Breast epithelium (tissue), 4 donors: ENCODE measurements at places on chromosomes 12 and 14.

GRCh38 chr12:93126069-93126474, 197.0 kb upstream of the EEA1 start:
- no peak for DNase-seq

- no peak for DNase-seq
These were observed 15.0 kb downstream of the CCND2 start for GRCh38 chr12:4288296-4289131.

GRCh38 chr12:1822699-1823098, 2.3 kb downstream of the LRTM2 start:
- no peak for DNase-seq

- no peak for DNase-seq
These were observed 59.4 kb downstream of the TSPAN11 start for GRCh38 chr12:30985814-30986452.

GRCh38 chr12:121284551-121285390, 11.7 kb downstream of the CAMKK2 start:
- DNase-seq: no peak

- DNase-seq: no peak
These were observed 89.0 kb downstream of the AKAP6 start for GRCh38 chr14:32417956-32418552.

DNA sequence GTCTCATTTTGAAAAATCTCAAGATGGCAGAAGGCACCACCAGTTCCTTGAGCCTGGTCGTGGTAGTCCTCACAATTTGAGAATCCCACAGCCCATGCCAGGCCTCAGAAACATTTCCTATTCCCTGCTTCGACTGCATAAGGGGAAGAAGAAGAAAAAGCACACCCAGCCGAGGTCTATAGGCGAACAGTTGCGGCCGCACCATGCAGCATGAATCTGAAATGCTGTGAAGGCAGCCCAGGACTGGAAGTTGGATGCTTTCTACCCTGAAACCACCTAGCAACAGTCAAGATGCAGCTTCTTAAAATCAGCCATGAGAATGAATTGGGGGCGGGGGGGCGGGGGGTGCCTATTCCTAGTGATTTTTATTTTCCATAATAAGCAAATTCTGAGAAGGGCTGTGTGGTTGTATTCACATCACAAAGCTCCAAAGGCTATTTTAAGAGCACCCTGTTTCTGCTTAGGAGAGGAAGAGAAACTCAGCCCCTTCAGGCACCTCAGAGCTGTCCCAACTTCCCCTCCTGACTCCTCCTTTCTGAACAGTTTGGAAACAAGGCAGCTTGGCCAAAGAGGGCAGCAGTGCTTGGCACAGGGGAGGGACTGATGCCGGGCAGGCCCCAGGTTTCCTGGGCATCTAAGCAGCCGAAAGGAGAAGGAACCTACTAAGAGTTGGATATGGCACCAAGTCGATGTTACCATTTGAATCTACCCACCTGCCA, 172.5 kb upstream of the FOXN3 start:
- DNase-seq: no peak

DNA sequence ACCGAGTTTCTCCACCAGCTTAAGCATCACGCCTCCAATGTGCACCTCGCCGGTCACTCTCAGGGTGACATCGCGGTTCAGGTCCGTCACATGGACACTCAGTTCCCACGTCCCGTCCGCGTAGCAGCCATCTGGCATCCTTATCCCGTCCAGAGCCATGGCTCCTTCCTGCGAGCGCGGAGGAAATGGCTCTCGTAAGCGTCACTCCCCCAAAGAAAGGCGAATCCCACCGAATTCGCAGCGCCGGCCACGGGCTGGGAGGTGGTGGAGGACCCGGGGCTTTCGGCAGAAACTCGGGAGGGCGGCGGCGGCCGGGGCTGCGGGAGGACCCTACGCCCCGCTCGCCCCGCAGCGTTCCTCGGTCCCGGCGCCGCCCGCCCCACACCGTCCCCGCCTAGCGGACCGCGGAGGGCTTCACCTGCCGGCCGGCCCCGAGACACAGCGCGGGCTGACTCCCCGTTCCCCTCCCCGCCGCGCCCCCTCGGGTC, 396 bp downstream of the FERMT2 start:
- DNase-seq: peak; percentile 51

GRCh38 chr14:58313699-58314098, 15.3 kb downstream of the ARID4A start:
- no peak for DNase-seq

DNA sequence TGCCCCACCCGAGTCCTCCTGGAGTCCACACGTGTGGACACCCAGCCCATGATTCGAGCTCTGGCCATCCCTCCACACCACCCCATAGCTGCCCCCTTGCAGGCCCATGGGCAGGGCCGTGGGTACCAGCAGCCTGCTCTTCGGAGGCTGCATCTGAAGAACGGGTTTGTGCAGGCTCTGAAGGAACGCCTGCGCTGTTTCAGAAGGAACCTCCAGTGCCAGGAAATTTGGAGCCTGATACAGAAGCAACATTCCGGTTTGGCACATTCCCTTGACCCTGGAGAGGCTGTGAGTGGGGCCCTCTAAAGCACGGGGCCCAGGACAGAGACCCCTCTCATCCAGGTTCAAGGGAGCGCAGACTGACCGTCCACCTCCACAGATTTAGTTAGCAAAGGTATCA, 57.0 kb downstream of the ZNF664 start:
- no peak for DNase-seq

GRCh38 chr12:47808574-47809365, 10.9 kb downstream of the HDAC7 start:
- no peak for DNase-seq

GRCh38 chr14:91324606-91325575, 80.4 kb upstream of the GPR68 start:
- no peak for DNase-seq

- DNase-seq: no peak
These were observed 31.9 kb downstream of the IL31 start for GRCh38 chr12:122141911-122142725.

- DNase-seq: no peak
These were observed 66.3 kb upstream of the EEA1 start for GRCh38 chr12:92995258-92995903.

GRCh38 chr12:111034886-111035577, 114.7 kb upstream of the MYL2 start:
- no peak for DNase-seq

GRCh38 chr14:23356662-23357061, 4.0 kb upstream of the SLC22A17 start:
- DNase-seq: no peak

DNA sequence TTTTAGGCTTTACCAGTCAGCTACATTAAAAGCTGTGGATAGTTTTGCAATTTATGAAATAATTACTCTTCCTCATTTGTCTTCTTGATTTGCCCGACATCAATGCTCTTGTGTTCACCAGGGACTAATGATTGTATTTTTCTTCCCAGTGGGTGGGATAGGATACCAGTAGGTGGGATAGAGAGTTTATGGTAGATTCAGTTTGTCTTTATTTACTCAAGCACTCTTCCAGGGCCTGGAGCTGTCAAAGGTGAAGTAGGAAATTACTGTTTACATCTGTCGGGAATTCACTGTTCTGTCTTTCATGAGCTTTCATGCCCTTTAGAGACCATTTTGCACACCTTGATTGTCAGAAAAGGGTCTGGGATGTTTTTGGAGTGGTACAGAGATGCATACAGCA, 36.6 kb downstream of the ETV6 start:
- no peak for DNase-seq

- DNase-seq: no peak
These were observed 484 bp downstream of the RIC8B start for GRCh38 chr12:106774808-106775524.
